ENCODE measurements at places on chromosomes 7 and 10.

- no peak for DNase-seq
Observed at GRCh38 chr7:72321081-72321480, 91.1 kb downstream of the CALN1 start.

GRCh38 chr7:118846977-118847376, 622.5 kb downstream of the ANKRD7 start:
- DNase-seq = no peak

- no peak for DNase-seq
Observed at GRCh38 chr7:83947260-83947659, 247.3 kb downstream of the SEMA3A start.

GRCh38 chr7:93819699-93820098, 70.9 kb downstream of the TFPI2 start:
- no peak for DNase-seq

DNA sequence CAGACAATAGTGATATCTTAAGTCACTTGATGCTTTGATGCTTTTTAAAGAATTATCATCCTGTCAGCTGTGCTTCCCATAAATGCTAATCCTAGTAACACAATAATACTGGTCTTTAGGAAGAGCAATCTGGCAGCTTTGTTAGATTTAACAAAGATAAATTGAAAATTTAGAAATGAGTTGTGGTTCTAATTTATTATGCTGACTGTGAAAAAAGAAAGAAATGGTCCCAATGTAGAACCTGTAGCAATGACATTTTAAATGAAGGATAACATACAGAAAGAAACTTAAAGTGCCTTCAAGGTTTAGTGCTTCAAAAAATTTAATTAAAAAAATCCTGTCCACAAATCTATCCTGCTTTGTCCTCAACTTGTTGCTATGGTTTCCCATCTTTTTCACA, 81.6 kb upstream of the HGF start:
- no peak for DNase-seq
